ENCODE measurements at places on chromosomes 1 and 21. TPM values are rescaled to one million over a fixed set of nuclear protein-coding genes. Genes with fewer than 3 reads are reported as not detected.
A peak's percentile ranks its signal among the peaks of the same experiment; 100 is the strongest.

SPRR1A gene
- total RNA-seq = not detected

LCE1C gene
- not detected for total RNA-seq

DNA sequence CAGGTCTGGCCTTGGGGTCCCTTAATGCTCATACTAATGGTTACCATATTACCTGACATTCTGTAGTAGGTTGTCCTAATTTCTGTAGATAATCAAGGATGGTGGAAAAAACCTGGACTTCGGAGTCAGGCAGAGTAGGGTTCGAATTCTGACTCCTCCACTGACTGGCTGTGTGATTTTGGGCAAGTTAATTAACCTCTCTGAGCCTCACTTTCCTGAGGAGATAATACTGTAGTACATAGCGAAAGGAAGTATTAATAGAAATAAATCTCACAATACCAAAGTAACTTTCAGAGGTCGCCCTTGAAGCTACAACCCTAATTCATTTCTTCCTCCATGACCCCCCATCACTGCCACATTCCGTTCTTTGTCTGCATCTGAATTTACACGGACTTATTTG is 72.9 kb downstream of the KCNN3 start:
- DNase-seq = no peak

DNA sequence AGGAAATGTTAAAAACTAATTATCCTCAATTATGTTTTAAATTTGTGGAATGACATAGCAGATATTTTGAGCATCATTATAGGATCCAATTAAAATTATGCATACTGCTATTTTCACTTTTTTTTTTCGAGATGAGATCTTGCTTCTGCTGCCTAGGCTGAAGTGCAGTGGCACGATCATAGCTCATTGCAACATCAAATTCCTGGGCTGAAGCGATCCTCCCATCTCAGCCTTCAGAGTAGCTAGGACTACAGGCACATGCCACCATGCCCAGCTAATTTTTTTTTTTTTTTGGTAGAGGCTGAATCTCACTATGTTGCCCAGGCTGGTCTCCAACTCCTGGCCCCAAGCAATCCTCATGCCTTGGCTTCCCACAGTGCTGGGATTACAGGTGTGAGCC is 11.3 kb upstream of the SLC1A7 start:
- no peak for DNase-seq

DNA sequence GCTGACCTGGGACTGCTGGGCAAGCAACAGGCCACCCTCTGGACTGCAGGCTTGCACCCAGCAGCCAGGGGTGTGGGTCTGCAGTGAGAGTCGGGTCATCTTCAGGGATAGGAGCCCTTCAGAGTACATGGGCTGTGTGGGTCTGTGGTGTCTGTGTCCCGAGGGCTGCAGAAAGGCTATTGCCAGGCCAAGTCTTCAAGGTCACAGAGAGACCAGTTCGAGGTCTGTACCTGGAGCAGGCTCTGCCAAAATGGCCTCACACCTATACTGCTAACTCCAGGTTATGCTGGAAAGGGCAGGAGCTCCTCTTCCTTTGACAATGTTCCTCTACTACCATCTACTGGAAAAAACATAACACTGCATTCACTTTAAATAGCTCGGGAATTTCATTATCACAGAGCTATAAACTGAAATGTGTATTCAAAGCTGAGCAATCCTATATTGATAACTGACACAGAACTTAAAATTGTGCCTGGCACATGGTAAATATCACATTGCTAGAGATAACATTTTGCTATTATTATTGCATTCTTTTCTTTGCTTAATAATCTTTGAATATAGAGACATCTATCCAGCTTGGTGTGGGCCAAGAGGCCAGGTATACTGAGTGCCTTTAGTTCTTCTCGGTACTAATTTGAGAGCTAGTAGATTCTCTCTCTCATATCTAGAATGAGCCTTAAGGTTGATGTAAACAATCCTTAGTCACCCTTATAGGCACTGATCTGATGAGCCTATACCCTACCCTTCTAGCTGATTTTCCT is 6.9 kb upstream of the DNAH14 start:
- DNase-seq = no peak

- DNase-seq = no peak
Measured at GRCh38 chr1:106747232-106747631, 309.2 kb upstream of the PRMT6 start.

GRCh38 chr1:17711941-17712340 is 43.2 kb upstream of the ACTL8 start:
- no peak for DNase-seq

GRCh38 chr1:165659581-165659895 is 28.5 kb downstream of the MGST3 start:
- DNase-seq = no peak

GRCh38 chr1:118960026-118960561 is 28.0 kb downstream of the TBX15 start:
- no peak for DNase-seq

PLA2G2F gene
- not detected for total RNA-seq

DNA sequence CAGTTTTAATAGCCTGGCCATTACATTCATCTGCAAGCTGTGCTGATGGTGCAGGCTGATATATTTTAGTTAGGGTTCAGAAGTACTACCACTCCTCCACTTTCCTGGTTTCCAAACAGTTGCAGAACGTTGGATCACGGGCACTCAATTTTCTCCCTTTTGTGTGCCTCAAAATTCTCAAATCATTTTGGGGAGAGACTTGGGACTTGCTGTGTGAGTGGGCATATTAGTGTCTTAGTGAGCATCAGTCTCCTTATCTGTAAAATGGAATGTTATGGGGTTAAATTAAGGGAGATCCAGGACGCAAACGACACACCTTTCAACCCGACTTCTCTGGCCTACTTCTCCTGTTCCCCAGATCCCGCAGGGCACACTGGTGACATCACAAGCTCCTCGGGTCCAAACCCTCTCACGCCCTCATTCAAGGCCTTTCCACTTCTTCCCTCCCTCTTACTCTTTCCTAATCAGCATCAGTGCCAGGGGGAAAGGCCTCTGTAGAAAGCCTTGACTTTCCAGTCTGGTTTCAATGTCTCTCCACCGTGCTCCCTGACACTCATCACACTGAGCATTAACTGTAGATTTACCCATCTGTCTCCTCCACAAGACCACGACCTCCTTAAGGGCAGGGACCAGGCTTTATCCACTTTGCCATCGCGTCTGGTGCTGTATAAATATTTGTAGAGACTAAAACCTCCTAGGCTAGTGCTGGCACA is 1.2 kb downstream of the PIGP start:
- peak; percentile 73 for DNase-seq

HSPB7 gene
- 4.9 TPM for total RNA-seq

DNA sequence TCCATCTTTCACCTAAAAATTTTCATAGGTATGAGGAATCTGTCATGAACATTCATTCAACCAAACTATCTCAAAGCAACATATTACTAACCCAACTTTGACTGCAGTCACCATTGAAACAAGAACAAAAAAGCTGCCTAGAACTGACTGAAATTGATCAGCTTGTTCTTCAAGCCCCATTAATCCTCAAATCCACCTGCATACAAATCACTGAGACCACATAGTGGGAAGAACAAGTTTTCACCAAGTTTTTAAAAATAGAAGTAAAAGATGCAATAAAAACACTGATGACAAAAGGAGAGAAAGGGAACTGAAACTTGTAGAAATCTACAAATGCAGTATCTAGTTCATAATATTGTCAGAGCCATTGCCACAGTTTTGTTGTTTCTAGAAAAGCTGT is 6.1 kb downstream of the SORT1 start:
- DNase-seq = no peak

DNA sequence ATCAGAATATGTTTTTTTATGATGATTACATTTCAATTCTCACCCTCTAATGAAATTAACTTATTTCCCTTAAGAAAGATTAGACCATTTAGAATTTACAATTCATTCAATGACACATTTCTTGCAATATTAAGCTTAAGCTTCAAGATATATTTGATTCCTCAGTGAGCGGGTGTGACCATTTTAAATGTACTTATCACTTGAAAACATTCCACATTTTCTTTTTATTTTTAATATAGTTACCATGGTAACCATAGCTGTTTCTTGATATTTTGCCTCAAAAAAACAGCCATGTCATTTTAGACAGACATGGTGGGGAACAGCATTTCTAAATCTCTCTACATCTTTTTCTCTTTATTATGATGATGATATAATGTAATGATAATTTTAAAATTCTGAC is 1029.0 kb upstream of the B3GALT2 start:
- no peak for DNase-seq

DNA sequence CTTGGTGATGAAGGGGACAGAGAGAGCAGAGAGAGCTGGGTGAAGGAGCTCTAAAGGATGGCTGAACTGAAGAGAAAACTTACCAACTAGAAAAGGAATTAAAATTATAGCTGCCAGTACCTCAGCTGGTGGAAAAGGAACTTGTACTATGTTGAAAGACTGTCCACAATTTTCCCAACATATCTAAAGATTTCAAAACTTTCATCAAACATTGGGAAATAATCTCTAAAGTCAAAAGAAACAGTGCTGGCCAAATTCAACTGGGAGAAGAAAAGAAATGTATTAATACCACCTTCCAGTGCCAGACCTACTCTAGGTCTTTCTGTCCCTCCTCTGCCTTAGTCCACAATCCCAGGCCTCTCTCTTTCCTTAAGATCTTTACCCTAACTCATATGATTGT is 6.1 kb downstream of the SMG5 start:
- no peak for DNase-seq

GRCh38 chr21:39666681-39667315 is 54.1 kb downstream of the B3GALT5 start:
- no peak for DNase-seq
